ENCODE measurements at places on chromosomes 1 and 21.

DNA sequence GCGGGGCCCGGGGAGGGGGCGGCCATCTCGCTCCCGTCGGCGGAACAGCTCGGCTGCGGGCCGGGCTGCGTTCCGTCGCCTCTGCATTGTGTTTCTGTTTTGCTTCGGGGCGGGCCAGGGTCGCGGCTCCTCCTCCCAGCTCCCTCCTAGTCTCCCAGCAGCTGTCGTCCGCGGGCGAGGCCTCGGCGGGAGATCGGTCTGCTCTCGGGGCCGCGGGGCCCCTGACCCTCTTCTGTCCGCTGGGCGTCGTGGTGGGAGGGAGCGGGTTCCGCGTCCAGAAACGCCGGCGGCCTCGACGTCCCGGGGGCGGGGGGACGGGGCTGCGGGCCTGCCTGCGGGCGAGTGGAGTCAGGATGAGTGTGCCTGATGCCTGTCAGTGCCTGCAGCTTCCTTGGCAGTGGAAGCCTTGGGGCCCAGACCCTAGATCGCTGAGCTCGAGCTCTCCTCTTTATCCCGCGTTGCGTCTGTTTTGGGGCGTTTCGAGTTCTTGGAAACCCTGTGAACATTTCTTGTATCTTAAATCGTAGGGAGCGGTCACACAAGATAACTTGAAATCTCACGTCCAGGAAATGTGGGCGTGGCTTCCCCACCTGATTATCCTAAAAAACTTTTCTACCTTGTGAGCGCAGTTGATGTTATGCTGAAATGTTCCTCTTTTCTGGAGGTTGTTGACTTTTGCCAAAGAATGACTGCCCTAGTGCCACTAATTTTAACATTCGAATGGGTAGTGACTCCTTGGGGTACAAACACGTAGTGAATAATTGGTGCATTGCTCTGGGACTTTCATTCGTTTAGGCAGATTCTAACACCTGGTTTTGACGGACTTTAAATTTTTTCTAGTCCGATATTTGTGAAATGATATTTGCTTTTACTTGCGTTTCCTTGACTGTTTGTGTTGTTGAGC is 676 bp downstream of the MORC3 start:
- DNase-seq, result no peak

- no peak for DNase-seq
Measured at GRCh38 chr1:16032388-16033102, 10.7 kb downstream of the CLCNKA start.

GRCh38 chr1:52127181-52128180 is 14.4 kb upstream of the ZFYVE9 start:
- no peak for DNase-seq

GRCh38 chr1:43541721-43542401 is 11.2 kb downstream of the PTPRF start:
- DNase-seq, result no peak

DNA sequence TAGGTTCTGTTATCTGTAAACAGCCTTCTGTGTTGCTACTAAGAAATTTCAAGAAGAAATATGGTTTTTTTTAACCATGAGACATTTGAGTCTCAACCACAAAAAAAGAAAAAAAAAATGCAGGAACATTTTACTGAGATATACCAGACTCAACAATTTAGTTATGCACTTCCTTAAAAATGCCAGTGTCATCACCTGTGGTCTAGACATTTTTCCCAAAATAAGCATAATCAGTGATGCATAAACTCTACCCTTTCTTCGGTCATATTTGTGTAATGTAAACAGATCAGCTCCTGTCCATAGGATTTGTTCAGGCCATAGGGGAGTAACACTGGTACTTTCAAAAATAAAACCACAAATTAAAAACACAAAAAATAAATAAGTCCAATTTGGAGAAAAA is 122.6 kb upstream of the TNFSF4 start:
- no peak for DNase-seq

DNA sequence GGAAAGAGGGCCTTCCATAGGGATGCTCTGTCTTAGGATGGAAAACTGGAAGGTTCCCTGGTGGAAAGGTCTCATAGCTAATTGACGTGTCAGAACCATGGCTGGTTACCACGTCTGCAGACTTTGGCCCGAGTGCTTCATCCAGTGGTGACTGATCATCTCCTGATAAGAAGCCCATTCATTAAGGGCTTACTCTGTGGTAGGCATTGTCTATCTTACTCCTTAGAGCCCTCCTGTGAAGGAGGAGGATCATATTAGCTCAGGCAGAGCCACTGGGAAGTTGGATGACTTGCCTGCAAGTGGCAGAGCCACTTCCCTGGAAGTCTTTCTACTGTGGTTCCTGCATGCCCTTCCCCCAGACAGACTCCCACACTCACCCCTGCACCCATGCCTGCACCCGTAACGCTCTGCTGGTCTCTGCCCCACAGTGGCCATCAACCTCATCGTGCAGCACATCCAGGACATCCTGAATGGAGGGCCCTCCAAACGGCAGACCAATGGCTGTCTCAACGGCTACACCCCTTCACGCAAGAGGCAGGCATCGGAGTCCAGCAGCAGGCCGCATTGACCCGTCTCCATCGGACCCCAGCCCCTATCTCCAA is 79.9 kb downstream of the UCK2 start:
- DNase-seq, result no peak

- DNase-seq, result no peak
Measured at GRCh38 chr1:35499231-35499630, 58.0 kb downstream of the KIAA0319L start.

GRCh38 chr1:198649232-198649967 is 10.6 kb downstream of the PTPRC start:
- DNase-seq, result no peak

GRCh38 chr1:24438423-24438901 is 22.9 kb downstream of the NIPAL3 start:
- no peak for DNase-seq

DNA sequence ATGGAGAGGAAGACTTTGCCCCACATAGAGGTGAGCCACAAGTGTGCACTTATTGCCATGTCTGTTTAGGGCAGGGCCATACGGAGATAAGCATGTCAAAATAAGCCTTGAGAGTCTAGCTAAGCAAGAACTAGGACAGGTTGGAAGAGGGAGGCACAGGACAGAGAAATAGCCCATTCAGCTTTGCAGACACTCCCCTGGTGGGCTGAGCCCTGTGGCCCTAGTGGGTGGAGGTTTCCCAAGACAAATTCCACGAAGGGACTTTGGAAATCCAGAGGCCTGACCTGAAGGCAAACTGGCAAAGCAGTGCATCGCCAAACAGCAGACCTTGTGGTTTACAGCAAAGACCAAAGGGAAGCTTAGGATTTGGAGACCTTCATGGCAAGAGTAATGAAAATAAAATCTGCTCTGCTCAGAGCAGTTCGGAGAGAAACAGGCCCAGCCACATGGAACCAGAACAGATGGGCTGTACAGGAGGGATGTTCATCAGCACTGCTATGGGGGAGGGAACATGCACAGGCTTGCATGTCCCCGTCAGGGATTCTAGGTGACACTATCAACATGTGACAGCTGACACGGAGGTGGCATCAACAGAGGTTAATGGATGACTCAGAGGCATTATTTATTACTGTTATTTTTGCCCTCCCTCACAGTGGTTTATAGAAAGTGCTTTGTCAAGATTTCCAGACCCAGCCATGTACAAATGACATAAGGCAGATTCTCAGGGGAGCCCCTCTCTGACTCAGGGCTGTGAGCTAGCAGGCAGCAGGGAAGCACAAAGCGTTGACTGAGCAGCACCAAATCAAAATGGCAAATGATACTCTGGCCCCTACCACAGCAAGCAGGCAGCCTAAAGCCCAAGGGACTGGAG is 90.1 kb upstream of the IRF2BP2 start:
- no peak for DNase-seq

DNA sequence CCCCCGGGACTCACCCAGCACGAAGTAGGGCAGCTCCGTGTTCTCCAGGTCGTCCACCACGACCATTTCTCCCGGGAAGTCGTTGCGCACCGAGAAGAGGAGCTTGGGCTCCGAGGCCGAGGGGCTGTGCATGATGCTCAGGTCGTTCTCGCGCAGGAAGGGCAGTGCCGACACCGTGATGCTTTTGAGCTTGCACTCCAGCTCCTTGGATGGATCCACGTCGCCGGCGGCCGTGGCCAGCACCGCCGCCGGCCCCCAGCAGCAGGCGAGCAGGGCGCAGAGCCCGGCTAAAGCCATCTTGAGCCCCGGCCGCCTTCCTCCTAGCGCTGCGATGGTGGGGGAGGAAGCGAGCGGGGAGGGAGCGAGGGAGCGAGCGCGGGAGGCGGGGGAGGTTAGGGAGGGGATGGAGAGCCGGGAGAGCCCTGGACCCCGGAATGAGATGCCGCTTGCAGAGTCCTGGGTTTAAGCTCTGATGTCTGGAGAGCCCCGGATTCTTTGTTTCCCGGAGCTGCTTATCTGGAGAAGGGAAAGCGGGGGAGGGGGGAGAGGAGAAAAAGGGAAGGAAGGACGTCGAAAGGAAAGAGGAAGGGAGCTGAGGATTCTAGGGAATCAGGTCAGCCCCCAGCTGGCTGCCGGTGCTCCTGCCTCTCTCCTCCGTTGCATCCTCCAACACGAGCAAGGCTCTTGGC is at the start of gene ASTN1:
ASTN1 (minus strand) TSS at position 333 of the 689 bp plus-strand sequence; CDS start at position 297, 36 bp downstream.
- DNase-seq, result no peak

DNA sequence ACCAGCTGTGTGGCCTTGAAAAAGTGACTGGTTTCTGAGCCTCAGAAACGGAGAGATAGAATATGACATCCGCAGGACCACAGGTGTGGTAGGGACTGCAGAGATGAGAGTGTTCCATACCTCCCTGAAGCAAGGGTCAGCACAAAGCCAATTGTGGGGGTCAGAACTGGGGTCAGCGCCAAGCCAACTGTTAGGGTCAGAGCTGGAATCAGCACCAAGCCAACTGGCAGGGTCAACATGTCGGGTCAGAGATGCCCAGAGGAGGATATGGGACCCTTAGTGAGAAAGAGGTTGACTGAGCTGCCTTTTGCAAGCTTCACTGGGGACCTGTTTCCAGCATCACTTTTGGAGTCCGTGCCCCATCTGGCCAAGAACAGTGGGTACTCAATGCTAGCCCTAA is 93.9 kb downstream of the MATN1 start:
- DNase-seq, result no peak

GRCh38 chr1:119477710-119478109 is 29.3 kb upstream of the HSD3B1 start:
- DNase-seq, result no peak

DNA sequence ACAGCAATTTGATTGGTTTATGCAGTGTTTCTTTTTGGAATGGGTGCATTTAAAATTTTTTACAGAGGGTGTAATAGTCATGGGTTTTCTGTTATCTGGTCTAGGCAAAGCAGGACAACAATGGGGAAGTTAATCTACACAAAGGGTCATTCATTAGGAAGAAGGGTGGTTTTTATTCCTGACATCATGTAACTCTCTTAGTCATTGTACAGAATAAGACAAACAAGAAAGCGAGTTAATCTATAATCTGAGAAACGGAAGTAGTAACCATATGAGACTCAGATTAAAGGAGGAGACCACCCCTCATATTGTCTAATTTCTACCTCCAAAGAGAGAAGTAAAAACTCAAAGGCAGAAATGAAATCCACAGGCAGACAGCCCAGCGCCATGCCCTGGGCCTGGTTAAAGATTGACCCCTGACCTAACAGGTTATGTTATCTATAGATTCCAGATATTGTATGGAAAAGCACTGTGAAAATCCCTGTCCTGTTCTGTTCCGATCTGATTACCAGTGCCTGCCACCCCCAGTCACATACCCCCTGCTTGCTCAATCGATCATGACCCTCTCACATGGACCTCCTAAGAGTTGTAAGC is 10.5 kb upstream of the IFI6 start:
- no peak for DNase-seq

- DNase-seq, result no peak
Measured at GRCh38 chr1:937521-937920, 13.8 kb downstream of the SAMD11 start.

DNA sequence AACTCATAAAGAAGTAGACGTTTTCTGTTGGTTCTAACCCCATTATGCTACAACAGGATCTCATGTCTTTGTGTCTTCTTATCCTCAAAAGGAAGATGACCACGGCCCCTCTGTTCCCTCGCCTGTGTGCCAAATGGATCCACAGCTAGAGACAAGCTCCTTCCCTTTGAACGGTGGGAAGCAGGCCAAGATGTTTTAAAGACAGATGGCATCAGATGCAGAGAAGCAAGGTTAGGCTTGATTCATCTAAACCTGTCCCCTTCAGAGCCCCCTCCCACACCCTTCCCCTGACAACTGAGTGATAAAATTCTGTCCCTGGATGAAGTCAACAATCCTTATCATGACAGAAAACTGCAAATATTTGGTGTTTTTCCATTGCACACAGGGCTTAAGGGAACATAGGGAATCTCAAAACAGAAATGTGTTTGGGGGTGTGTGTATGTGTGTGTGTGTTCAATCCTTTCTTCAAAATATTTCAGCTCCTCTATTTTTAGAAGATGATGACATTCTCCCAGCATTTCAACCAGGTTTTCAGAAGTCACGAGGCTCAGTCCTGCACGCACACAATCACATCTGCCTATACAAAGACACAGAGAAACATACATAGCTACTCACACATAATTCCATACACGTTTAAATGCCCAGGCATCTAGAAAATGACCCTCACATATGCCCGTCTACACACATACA is 27.8 kb upstream of the FMOD start:
- DNase-seq, result no peak

- no peak for DNase-seq
Measured at GRCh38 chr1:46461017-46461808, 28.4 kb upstream of the DMBX1 start.

- DNase-seq, result peak; percentile 78
Measured at GRCh38 chr1:7667625-7668218, 103.4 kb upstream of the VAMP3 start.

DNA sequence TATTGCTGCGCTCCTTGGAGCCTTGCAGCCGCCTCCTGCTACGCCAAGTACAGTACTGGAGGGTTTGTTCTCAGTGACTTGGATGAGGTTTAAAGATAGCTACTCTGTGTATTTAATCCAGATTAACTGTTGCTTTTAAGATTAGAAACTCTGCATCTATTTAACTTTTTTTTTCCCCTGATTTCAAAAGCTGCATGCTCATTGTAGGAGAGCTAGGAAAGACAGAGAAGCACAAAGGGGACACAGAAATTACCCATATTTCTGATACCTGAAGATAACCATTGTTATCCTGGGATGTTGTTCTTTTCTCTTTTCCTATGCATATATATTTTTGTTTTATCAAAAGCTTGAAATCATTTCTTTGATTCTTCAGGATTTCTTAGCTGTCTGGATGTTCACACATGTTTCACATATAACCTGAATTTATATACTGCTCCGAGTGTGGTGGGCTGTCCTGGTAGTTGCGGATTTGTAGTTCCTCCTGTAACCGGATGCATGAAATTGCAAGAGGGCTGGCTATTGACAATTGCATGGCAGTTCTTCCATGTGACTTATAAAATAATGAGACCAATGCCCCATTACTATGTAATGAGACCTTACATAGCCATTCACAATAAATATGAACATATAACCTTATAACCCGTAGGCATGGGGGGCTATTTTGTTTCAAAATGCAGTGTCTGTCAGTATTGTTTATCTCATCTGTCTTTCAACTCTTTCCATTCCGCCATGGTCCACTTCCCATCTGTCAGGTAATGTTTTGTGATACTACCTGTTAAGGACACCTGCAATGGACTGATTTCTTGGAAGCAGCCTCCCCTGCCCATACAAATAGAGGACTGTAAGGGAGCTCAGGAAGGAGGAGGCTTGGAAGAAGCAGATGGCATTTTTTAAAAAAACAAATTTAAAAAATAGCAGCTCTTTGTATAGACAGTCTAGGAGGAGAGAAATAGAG is 1.4 kb downstream of the RAVER2 start:
- no peak for DNase-seq

GRCh38 chr1:221699577-221699976 is 42.3 kb downstream of the DUSP10 start:
- DNase-seq, result no peak

Measured in activated CD8-positive, alpha-beta memory T cell treated with anti-CD3 and anti-CD28 coated beads for 1 hour (primary cell).